Stomach (tissue), 19 donors: ENCODE measurements at places on chromosomes 1 and 21. TPM values are rescaled to one million over a fixed set of nuclear protein-coding genes. Genes with fewer than 3 reads are reported as not detected.

Gene OR6K3
- not detected for total RNA-seq

Gene ALPL
- total RNA-seq: not detected

GRCh38 chr1:159763686-159764085 lies 17.1 kb upstream of the DUSP23 start:
- no peak overlapping the region for H3K27ac ChIP-seq
- no peak overlapping the region for H3K4me3 ChIP-seq
- H3K27me3 ChIP-seq: no peaks in the 10 kb centered on the region
- DNase-seq: no peak
- H3K4me1 ChIP-seq: no peaks in the 10 kb centered on the region
- no peaks in the 10 kb centered on the region for H3K36me3 ChIP-seq

DNA sequence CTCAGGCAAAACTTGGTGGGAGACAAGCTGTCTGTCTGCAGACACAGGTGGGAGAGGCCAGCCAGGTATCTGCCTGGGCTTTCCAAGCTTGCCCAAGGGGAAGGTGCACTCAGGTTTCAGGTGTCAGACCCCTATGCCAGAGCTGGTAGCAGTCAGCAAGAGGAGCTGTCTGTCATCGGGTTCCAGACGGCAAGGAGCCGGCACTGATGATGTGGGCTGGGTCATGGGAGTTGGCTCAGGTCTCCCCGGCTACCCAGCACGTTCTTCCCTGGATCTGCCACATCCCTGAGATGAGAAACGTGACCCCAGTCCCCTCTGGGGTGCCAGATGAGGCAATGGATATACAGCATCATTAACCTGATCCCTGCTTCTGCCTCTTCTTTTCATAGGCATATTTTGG lies 23.0 kb downstream of the TMCC2 start:
- DNase-seq: no peak
- no peak overlapping the region for H3K4me3 ChIP-seq
- no peaks in the 10 kb centered on the region for H3K27me3 ChIP-seq
- H3K4me1 ChIP-seq: peaks cover 17% of the 10 kb centered on the region
- H3K27ac ChIP-seq: no peak overlapping the region
